ENCODE measurements at places on chromosomes 6 and 20. TPM values are rescaled to one million over a fixed set of nuclear protein-coding genes. Genes with fewer than 3 reads are reported as not detected.

GRCh38 chr6:39086294-39086693 is 28.7 kb downstream of the SAYSD1 start:
- no peak overlapping the region for H3K4me3 ChIP-seq
- H3K27ac ChIP-seq: no peak overlapping the region
- H3K36me3 ChIP-seq: no peaks in the 10 kb centered on the region
- peaks cover 67% of the 10 kb centered on the region for H3K27me3 ChIP-seq
- DNase-seq: peak; percentile 82
- H3K4me1 ChIP-seq: peaks cover 21% of the 10 kb centered on the region

DNA sequence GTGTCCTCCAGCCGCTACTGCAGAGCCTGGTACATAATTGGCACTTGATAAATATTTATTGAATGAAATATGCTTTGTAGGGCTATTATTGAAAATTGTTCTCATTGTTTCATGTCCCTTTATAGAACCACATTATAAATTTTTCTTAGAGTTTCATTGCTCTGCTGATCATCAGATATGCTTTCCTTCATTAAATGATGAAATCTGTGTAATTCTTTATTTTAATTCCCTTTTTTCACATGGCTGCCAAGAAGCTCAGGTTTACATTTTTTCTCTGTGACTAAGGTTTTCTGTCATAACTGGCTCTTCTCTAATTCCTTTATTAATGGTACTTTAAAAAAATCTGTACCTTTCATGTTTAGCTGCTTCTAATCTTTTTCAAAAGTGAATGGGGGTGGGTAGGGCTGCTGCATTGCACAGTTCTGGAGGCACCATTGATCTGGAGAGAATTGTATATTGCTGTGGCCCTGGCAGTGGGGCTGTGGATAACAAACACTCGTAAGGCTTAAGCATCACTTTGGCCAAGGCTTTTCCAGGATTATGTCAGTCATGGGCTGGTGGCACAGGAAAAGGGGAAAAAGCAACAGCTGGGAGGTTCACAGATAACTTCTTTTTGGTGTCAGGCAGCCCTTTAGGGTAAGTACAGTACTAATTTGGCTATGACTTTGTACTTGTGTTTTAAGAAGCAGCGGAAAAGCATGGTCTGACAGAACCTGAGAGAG is 43.8 kb downstream of the ARFGEF2 start:
- no peak overlapping the region for H3K27ac ChIP-seq
- no peak for DNase-seq
- H3K4me3 ChIP-seq: no peak overlapping the region
- H3K4me1 ChIP-seq: no peaks in the 10 kb centered on the region

The PIGU gene
- total RNA-seq: 20.7 TPM

The NR2E1 gene
- not detected for total RNA-seq

All from activated CD8-positive, alpha-beta memory T cell treated with anti-CD3 and anti-CD28 coated beads, Interleukin-2, amount 10 ng/mL, durations not matched to agents 7 days and 5 days (primary cell).